Psoas muscle (tissue), 8 donors: ENCODE measurements at places on chromosomes 2 and 18. TPM values are rescaled to one million over a fixed set of nuclear protein-coding genes. Genes with fewer than 3 reads are reported as not detected.

GRCh38 chr2:194896871-194897270 is 760.2 kb upstream of the SLC39A10 start:
- no peak for DNase-seq

GRCh38 chr18:46627136-46627535 is 29.9 kb downstream of the LOXHD1 start:
- DNase-seq, result no peak

DNA sequence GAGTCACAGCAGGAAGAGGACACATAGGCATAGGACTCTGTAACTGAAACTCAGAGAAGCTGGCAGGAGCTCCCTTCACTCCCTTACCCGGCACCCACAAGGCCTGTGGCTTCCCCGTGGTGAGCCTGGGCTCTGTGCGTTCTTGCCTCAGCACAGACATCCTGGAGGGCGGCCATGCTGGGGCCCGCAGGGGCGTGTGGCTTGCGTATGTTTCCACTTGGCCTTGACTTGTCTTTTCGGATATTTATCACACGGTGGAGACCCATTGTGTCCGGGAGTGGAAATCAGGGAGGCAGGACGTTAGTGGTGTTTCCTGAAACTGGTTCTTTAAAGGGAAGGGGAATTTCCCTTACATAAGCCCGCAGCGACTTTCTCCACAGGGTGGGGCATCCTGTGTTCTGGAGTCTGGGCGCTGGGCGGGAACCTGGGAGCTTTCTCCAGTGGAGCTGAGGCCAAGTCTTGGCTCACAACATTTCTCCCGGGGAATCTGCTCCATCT is 49.9 kb upstream of the EML6 start:
- DNase-seq, result peak; percentile 87

- DNase-seq, result no peak
Measured at GRCh38 chr2:6290217-6291015, 575.3 kb downstream of the CMPK2 start.

- no peak for DNase-seq
Measured at GRCh38 chr2:176979981-176980710, 232.4 kb upstream of the HNRNPA3 start.

PTPRN gene
- 0.91 TPM for total RNA-seq

- DNase-seq, result peak; percentile 16
Measured at GRCh38 chr2:105143467-105144151, 97.9 kb upstream of the GPR45 start.
